Right hindlimb (tissue), 1 donor: ENCODE measurements at places on chromosomes 3 and 15.

DNA sequence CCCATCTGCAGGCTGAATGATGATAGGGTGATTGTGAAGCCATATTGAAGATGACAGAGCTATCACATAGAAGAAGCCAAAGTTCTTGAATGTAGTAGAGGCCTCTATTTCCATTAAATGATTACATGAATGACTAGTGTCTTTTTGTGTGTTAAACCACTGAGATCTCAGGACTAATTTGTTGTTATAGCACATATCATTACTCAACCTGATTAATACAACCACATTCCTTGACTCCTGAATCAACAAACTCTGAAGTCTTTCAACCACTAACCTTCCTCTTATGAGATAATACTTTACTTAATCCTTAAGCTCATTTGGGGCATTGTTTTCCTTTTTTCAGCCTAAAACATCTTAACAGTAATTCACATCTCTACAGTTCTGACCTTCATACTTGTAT is 564.5 kb upstream of the ADAMTS9 start:
- no peak for DNase-seq

- DNase-seq: no peak
Measured at GRCh38 chr3:66504850-66505641, 4.2 kb upstream of the LRIG1 start.

- DNase-seq: no peak
Measured at GRCh38 chr15:81511138-81511537, 137.1 kb upstream of the TMC3 start.

- no peak for DNase-seq
Measured at GRCh38 chr3:87461443-87461842, 185.1 kb upstream of the POU1F1 start.

- no peak for DNase-seq
Measured at GRCh38 chr15:43215961-43216360, 4.9 kb downstream of the EPB42 start.

DNA sequence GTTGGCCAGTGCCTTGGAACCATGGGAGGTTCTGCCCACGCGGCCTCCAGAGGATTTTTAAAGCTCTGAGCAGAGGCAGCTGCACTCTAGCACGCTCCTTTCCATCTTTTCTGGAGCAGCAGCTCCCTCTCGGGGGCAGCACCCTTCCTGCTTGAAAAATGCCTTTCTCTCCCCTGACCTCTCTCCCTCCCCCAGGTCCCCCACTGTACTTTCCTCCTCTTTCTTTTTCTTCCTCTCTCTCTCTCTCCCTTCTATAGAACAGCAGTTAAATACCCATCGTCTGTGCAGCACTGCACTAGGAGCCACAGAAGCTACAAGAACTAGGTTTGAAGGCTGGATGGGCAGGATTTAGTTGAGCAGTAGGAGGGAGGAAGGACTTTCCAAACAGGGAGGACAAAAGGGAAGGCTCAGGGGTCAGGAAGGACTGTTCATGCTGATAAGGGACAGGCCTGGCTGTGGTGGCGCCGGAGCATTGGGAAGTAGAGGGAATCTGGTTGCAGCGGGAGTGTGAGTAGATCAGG is 4.4 kb downstream of the ALPK3 start:
- no peak for DNase-seq

DNA sequence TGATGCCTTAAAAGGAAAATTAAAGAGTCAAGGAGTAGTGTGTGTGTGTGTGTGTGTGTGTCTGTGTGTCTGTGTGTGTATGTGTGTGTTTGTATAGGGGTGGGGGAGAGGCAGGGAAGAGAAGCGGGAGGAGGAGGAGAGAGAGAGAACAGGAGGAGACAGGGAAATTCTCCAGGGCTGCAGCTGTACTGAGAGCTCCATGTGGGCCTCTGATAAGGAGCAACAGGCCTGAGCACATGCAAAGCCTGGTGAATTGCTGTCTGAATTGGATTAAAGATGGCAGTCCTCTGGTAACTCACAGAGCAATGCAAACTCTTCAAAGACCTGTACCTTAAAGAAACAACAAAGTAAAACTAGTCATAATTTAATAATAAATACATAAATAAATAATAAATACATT is 70.6 kb downstream of the SEMA6D start:
- no peak for DNase-seq

DNA sequence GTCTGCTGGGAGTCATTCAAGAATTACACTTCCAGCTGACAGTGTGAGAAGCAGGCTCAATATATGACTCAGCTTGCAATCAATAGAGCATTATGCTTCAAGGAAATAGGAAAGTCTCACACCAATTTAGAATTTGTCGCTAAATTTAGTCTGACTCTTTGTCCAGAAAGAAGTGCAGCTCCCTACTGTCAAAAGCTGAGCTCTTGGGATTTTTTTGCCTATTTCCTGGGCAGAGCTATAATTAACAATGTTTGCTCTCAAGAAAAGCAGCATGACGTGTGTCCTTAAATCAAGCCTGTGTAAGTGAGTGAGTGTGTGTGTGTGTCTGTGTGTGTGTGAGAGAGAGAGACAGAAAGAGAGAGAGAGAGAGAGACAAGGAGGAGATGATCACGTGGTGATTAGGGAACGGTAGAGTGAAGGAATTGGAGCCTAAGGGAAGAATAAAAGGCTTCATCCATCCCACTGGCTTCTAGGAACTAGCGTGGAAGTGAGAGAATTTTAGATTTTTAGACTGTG is 16.4 kb upstream of the SLC35G2 start:
- no peak for DNase-seq

- no peak for DNase-seq
Measured at GRCh38 chr3:10846657-10846975, 30.6 kb downstream of the SLC6A11 start.

- DNase-seq: no peak
Measured at GRCh38 chr15:57671636-57672035, 34.9 kb upstream of the POLR2M start.

GRCh38 chr3:295166-295565 is 98.6 kb downstream of the CHL1 start:
- no peak for DNase-seq

DNA sequence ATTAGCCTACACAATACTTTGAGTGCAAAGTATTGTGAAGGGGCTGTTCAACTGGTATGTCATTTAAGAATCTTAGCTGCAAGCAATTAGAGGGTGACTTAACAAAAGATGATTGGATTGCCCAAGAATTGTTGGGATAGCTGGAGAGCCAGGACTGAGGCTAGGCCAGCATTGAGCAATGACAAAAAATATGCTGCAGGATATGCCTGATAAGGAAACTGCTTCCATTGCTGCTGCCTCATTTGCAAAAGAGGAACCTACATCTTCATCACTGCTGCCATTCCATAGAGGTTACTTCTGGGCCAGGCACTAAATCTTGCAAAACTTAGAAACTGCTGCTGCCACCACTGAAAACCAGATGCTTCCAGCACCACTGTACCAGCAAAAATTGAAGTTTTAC is 108.0 kb upstream of the TBC1D5 start:
- no peak for DNase-seq

GRCh38 chr15:96326328-96327154 is 4.0 kb upstream of the NR2F2 start:
- peak; percentile 74 for DNase-seq

- no peak for DNase-seq
Measured at GRCh38 chr15:29205186-29205585, 64.4 kb downstream of the NSMCE3 start.

- peak; percentile 6 for DNase-seq
Measured at GRCh38 chr3:46711305-46711704, 6.4 kb downstream of the PRSS50 start.

GRCh38 chr3:32817257-32817557 is 590 bp upstream of the TRIM71 start:
- DNase-seq: no peak

DNA sequence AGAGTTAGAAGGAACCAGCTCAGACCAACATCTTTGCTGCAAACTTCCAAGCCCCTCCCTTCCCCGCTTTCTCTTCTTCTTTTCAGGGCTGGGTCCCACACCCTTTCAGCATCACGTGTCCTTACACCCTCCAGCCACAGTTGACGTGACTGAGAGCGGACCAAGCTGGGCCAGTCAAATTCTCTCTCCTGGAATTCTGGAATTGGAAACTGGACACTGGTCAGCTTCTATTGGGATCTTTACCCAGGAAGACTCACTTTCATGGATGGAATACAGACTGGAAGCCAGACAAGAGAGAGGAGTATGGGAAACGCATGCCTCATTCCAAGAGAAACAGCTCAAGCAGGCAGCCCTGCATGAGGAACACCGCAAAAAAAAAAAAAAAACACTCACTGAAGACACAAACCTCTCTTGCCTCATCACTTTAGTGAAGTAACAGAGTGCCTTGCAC is 12.4 kb upstream of the TPM1 start:
- DNase-seq: peak; percentile 49

DNA sequence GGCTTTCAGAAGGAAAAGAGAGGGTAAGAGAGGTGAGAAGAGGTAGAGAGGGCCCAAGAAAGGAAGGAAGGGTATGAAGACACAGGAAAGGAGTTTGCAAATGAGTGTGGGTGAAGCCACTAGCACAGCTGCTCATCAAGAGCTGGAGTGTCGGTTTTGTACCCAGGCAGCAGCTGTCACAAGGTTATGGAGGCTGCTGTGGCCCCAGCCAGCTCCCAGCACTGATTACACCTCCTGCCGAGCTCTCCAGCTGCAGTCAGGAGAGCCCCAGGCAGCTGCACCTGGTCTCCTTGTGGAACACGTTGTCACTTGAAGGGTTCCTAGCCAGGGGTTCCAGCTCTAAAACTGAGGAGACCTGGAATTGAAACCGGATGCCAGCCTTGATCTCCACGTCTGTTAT is 60.4 kb upstream of the CHD2 start:
- DNase-seq: no peak

DNA sequence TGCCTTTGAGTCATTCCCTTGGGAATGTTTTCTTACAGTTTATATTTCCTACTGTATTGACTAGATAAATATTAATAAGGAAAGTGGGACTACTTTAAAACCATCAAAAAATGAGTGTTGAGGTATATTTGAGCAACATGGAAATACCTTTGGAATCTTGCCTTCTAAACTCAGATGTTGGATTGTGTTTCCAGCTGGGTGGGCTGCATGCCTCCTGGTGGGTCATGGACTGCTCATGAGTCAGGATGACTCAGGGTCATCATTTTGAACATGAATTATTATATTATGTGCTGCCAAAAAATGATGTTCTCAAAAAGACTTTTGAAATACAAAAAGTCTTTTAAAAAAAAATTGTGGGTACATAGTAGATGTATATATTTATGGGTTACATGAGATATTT is 41.1 kb upstream of the APH1B start:
- no peak for DNase-seq

GRCh38 chr15:78018445-78018844 is 59.1 kb downstream of the TBC1D2B start:
- no peak for DNase-seq
